ENCODE measurements at places on chromosomes 7 and 10.

DNA sequence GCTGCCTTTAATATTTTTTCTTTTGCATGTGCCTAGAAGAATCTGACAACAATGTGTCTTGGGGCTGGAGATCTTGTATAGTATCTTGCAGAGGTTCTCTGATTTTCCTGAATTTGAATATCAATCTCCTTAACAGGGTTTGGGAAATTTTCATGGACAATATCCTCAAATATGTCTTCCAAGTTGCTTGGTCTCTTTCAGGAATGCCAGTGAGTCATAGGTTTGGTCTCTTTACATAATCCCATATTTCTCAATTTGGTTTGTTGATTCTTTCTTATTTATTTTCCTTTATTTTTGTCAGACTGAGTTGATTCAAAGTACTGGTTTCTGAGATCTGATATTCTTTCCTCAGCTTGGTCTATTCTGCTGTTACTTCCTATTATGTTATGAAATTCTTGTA is 208.7 kb upstream of the GLI3 start:
- no peak for DNase-seq

DNA sequence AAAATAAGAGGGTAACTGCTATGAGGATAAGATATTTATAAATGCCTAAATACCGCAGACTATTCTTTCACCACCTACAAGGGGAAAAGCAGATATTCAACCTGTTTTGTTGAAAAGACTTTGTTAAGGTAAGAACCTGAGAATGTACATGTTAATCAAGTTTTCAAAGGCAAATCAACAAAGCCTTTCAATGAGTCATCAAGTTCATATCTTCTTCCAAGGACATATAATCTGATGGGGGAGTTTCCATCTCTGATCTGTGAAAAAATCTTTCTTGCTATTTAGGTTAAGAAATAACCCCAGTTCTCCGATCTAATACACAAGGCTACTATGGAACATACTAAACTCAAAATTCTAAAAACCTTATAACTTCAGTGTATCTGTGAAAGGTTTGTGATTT is 40.0 kb upstream of the ANLN start:
- no peak for DNase-seq

DNA sequence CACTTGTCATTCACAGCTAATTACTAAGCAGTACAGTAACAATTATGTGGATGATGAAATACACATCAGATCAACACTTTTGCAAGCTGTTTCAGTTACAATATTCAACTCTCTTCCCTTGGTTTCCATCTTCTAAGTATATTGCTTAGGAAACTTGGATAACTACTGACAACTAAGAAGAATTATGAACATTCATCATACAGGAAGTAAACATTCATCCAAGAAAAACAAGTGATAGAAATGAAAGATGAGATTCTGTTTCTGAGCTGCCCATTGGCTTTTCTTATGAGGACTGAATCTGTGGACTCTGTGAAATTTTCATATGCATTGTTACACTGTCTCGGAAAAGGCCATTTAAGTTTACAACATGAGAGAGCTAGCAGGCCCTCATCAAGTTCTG is 240.2 kb downstream of the PRKG1 start:
- no peak for DNase-seq

DNA sequence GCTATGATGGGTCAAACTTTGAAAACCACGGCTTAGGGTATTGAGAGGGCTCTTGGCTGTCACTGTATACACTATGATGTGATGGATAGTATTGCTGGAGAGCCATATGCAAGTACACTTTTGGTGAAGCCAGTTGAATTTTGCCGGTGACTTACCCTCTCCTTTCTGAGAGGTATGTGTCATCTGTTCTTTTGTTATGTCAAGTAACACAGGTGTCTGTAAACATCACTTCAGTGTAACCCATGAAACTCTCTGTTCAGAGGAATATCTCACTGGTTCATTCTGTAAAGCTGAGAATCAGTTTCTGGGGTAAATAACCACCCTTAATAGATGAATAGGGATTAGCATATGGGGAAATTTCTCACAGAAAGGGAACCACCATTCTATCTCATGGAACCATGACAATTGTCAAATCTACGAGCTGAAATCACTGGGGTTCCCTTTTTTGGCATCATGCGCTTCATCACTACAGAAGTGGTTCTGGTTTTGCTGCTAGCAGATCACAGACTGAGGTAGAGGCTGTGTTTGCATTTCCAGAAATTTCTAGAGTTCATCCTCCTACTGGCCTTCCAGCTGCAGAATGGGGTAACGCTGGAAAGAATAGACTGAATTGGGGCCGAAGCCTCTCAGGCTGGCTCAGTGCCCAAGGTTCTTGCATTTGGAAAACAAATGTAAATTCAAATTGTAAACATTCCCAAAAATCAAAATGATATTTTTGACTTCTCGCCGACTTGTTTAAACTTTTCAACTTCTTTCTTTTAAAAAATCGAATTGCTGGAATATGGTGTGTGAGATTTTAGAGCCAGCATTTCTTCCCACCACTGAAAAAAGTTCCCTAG is 83.3 kb upstream of the CREB5 start:
- DNase-seq, result no peak

DNA sequence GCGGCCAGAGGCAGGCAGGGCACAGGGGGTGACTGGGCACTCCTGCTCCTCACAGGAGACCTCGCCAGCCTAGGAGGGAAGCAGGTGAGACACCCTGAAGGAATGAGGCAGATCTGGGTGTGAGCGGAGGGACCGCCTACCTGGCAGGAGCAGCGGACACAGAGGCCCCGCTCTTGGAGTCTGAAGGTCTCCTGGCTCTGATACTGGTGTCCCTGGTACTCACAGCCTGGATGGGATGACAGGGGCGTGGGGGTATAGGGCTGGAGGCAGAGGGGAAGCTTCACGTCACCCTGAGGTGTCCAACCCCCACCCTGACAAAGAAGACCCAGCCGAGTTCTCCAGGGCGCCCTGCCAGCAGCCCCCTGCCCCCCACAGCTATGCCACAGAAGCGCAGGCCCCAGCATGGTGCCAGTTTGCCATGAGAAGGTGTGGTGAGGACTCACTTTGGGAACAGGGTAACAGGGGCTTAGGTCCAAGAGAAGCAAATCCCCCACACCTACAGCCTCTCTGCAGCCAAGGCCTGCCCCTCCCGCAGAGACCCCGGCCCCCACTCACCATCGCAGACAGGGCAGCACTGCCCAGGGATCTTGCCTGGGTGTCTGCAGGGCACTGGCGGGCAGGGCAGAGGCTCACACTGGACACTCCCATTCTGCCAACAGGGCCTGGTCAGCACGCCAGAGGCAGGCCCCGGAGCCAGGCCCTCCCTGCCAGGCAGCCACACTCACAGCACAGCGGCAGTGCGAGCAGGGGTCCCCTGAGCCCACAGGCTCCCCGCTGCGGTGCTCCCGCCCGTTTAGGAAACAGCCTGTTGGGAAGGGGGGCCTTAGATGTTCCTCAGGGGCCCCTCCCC is 17.0 kb downstream of the KCP start:
- no peak for DNase-seq

DNA sequence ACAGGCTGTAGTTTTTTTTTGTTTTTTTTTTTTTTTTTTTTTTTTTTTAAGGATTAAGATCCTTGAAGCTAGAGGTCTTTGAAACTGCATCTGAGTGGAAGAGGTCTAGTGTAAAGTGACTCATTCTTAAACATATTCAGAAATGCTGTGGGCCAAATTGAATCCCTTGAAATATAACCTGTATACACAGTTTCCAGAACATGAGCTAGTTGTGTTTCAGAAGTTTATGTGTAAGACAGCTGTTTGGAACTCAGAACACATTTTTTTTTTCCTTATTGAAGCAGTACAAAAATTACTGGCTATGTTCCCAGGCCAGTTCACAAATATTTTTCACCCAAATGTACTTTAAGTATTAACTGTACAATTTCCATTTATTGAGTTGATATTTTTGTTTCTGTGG is 67.9 kb downstream of the PPP1R9A start:
- DNase-seq, result no peak

DNA sequence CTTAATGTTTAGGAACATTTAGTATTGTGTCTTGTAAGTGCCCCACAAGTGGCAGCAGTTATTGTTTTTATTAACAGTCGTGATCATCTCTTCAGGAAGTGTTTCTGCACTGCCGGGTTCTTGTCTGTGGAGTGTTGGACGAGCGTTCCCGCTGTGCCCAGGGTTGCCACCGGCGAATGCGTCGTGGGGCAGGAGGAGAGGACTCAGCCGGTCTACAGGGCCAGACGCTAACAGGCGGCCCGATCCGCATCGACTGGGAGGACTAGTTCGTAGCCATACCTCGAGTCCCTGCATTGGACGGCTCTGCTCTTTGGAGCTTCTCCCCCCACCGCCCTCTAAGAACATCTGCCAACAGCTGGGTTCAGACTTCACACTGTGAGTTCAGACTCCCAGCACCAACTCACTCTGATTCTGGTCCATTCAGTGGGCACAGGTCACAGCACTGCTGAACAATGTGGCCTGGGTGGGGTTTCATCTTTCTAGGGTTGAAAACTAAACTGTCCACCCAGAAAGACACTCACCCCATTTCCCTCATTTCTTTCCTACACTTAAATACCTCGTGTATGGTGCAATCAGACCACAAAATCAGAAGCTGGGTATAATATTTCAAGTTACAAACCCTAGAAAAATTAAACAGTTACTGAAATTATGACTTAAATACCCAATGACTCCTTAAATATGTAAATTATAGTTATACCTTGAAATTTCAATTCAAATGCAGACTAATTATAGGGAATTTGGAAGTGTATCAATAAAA is 22.2 kb downstream of the PLA2G12B start:
- DNase-seq, result no peak

- no peak for DNase-seq
These were observed 304.2 kb downstream of the SDK1 start for GRCh38 chr7:3605222-3605621.

DNA sequence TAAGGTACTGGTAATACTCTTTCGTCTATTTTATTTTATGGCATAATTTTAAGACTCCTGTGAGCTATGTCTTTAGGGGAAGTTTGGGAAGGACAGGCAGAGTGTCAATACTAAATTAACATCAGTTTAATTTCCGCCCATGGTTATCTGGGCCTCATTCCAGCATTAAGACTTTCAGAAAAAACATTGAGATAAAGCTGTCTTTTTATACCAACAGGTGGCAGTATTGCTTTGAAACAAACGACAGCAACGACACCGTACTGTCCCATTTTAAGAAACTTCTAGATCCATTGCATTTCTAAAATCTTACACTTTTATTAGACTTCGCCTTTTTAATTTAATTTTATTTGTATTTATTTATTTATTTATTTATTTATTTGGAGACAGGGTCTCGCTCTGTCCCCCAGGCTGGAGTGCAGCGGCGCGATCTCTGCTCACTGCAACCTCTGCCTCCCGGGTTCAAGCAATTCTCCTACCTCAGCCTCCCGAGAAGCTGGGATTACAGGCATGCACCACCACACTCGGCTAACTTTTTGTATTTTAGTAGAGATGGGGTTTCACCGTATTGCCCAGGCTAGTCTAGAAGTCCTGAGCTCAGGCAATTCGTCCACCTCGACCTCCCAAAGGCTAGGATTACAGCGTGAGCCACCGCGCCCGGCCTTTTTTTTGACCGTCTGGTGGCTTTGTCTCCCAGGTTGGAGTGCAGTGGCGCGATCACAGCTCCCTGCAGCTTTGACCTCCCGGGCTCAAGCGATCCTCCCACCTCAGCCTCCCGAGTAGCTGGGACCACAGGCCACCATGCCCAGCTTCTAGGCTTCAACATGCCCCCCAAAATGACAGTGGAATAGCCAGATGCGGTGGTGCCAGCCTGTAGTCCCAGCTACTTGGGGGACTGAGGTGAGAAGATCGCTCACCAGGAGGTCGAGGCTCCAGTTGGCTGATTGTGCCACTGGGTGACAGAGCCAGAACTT is 78.7 kb upstream of the C1GALT1 start:
- no peak for DNase-seq

DNA sequence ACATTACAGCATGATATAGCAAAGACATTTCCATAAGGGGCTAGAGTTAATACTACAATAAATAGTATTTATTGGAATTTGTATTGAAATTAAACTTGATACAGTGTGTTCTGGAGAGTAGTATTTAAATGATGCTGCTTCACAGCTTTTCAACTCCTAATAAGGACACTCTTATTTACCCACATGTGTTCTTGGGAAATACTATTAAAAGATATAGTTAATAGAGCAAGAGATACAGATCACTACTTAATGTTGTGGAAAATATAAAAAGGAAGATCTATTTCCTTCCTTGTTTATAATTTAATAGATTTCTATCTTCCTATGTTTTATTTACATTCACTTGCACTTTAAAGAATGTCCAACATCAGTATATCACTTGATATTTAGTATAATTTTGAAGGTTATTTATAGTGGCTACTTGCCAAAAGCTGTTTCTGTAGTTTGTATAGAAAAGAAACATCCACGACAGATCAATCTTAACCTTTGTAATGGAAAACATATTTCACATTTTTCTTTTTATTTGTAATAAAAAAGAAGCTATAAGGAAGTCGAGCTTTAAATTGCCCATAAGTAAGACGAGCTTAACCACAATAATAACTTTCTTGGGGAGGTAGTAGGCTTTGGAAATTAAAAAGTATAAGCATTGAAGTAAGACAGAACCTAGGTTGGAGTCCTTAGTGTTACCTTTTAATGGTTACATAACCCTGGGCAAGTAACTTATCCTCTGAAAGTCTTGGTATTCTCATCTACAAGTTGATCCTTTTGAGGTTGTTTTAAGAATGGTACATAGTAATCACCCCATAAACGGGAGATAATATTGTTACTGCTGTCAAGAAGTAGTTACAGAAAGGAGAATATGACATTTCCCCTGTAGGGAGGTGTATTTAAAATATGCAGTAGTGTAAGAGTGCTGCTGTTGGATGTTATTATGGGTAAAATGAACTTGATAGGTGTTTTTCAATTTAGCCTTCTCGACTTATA is 32.8 kb downstream of the CPED1 start:
- DNase-seq, result no peak

All from ascending aorta (tissue), 2 donors.